ENCODE measurements at places on chromosomes 2 and 18.

DNA sequence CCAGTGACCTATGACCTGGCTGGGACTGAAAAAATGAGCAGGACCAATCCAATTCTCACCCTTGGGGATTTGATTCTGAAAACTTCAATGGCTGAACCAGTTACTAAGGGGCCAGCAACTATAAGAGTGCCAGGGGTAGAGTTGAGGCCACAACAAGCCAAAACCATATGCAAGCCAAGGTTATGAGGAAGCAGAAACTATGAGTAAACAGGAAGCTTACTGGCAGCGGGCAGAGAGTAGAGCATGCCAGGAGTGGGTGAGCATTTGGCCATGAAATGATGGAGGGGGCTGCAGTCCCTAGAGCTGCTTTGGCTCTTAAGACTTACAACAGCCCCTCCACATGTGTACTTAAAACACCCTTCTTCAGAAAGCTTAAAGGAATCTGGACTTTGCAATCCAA is 82.4 kb downstream of the RBMS1 start:
- DNase-seq = peak; percentile 19

GRCh38 chr2:128589681-128590080 is 271.0 kb upstream of the HS6ST1 start:
- DNase-seq = no peak

DNA sequence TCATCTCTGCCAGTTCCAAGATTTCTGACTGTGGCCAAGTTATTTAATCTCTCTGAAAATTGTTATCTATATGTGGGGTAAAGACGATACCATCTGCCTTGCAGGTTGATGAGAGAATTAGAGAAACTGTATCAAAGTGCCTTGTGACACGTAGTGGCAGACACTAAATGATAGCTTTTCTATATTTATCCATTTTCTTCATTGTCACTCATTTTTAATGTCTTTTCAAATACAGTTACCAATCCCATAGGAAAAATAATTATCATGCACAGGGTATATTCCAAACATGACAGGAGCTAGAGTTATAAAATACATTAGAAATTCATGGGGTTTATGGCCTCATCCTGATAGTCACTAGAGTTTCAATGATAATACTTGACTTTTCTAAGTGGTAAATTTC is 95.6 kb upstream of the NOL4 start:
- no peak for DNase-seq

- no peak for DNase-seq
Measured at GRCh38 chr2:15050483-15050882, 418.0 kb downstream of the LRATD1 start.

GRCh38 chr2:226658555-226658954 is 141.1 kb downstream of the IRS1 start:
- DNase-seq = no peak

DNA sequence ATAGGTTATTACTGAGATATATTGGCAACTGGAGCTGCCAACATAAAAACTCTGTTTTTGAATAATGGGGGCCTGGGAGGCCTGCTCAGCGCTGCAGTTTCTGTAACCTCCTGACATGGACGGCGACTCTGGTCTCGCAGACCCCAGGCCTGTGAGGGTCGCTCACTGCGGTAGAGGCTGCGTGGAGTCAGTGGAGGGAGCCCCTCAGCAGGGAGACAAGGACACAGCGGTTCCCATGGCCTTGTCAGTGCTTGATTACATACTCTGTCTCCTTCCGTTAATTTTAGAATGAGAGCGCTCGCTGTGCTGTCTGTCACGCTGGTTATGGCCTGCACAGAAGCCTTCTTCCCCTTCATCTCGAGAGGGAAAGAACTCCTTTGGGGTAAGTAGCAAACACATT is 858 bp downstream of the TPO start:
- DNase-seq = no peak

DNA sequence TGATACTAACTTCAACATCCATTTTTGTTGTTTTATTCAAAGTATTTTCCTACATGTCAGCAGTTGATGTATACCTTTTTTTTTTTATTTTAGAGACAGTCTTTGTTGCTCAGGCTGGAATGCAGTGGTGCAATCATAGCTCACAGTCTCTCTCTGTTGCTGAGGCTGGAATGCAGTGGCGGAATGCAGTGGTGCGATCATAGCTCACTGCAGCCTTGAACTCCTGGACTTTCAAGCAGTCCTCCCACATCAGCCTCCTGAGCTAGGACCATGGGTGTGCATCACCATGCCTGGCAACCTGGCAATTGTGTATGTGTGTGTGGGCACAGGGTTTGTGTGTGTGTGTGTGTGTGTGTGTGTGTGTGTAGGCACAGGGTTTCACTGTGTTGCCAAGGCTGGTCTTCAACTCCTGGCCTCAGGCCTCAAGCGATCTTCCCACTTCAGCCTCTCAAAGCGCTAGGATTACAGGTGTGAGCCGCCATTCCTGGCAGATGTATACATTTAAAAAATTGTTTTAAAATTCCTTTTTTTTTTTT is 24.8 kb downstream of the SANBR start:
- no peak for DNase-seq

All from activated CD4-positive, alpha-beta T cell treated with anti-CD3 and anti-CD28 coated beads for 1 hour (primary cell).